Fibroblast of skin of right quadriceps (primary cell): ENCODE measurements at places on chromosomes 2 and 18.

DNA sequence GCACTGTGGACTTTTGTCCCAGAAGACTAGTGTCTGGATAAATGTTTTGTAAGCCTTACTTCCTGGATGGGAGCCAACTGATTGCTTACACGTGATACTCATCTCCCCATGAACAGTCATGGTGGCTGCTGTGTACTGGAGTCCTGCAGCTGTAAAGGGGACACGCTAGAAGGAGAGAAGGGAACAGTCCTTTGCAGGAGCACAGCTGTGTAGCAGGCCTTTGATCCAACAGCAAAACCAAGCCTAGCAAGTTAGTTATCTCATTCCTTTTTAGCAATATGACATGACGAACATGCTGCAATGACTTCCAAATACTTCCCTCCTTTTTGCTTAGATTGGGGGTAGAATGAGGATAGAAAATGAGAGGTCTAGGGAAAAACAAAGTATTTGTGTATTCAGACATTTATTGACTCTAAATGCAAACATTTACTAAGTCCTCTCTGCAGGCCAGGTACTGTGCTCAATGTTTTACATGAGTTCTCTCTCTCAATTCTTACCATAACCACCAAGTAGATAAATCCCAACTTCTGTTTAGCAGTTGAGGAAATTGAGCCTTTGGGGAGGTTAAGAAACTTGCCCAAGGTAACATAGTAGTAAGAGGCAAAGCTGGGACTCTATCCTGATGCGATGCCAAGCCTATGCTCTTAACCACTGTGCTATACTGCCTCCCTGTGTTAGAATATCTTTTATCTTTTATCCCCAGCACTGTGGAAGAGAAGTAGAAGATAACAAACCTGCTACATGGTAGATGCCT is 55.4 kb upstream of the CD28 start:
- peak; percentile 57 for DNase-seq

DNA sequence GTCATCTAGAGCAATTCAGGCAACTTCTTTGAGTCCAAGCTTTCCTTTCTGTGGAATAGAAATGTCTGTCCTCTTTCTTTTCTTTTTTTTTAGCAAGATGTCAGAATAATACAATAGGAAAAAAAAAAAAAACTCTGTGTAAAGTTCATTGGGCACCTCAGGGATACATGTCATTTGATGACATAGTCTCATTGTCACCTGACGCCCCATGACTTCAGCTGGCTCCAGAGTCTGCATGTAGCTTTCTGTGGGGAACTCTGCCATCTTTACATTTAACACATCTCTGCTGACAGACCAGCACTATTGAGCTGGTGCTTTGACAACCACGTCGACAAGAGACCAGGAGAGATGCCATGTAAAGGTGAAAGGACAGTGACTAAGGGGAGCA is 172.5 kb upstream of the KLF7 start:
- DNase-seq = no peak

- DNase-seq = peak; percentile 28
Measured at GRCh38 chr18:7590826-7591560, 23.9 kb downstream of the PTPRM start.

DNA sequence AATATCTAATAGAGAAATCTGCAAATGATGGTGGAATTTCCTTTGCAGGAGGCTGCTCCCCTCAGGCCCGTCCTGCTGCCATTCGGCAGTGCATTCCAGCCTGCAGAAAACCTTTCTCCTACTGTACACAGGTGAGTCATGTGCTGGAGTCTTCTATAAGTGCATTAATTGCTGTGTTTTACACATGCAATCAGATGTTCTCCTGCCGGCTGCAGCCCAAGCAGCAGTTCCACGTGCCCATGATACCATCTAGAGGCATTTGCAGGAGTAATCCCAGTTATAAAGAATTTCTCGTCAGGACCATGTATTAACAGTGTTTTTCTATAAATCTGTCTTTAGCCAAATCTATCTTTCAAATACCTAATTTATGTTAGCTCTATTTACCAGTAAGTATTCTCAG is 304.7 kb upstream of the HNMT start:
- DNase-seq = peak; percentile 1

DNA sequence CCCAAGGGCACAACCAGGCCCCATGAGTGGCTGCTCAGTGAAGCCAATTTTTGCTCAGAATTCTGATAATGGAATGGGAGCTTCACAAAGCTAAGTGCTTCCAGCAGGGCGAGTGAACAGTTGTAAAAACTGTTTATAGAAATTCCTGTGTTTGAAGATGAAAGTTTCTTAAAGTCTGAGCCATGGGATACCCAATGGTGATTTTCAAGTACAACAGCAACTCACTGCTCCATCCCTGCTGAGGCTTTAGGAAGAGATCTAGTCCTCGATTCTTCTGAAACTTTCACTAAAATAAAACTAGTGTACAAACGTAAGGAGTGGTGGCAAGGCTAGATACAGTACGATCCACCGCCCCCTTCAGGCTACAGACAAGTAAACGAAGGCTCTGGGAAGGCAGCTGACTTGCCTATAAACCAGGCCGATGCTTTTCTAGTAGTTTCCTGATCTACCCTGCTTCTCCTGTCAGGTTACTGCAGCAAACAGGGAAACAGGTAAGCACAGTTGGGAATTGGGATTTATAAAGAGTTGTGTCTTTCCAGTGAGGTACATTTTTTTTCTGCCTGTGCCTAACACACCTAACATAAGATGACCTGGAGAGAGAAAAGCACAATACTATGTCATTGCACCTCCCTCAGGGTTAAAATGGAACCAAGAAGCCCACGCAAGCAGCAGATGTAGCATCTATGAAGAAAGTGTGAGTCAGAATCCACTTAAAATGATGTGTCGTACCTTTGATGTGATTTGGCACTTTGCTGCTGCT is 108.7 kb downstream of the UXS1 start:
- DNase-seq = peak; percentile 19

GRCh38 chr2:237896507-237896892 is 37.1 kb downstream of the RAMP1 start:
- no peak for DNase-seq

- no peak for DNase-seq
Measured at GRCh38 chr2:54963476-54963875, 86.8 kb downstream of the RTN4 start.

DNA sequence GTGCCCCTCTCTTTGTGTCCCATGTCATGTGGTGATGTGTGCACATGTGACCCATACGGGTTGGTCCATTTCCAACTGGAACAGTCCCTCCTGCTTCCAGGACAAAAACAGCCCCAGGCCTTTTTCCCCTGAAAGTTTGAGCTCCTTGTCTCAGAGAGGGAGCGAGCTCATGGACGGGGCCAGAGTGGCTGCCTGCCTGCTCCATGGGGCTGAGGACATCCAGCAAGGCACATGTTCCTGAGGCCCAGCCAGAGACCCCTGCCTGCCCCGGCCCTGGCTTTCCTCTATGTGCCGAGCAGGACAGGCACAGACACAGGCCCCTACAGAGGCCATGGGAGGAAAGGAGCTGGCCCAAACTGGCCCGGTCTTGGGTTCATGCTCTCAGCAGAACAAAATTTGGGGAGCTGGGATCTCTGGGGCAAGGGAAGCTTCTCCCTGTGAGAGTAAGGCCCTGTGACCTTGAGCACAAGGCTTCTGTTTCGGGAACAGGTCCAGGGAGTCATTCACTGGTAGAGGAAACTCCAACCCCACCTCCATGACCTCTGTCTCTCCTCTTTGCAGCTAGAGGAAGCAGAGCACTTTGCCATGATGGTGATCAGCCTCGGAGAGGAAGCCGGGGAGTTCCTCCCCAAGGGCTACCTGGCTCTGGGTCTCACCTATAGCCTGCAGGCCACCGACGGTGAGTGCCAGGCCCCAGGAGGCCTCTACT is 105.8 kb upstream of the MCFD2 start:
- DNase-seq = no peak

GRCh38 chr2:171491292-171491691 is 31.0 kb upstream of the CYBRD1 start:
- DNase-seq = no peak

DNA sequence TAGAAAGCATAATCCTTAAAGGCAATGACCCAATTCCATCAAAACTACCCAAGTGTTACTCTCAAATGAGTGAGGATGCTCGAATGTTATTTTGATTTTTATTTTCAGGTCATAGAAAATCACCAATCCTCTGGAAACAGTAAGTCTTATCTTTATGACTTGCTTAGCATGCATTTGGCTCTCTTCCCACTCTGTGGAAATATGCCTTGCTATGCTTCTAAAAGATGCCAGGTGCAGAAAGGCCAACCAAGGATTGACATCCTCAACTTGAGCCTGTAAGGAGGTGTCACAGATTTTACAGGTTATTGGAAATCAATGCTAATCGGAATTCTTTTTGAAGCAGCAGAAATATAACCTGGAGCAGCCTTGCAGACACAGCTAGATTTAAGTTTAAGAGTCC is 543.9 kb upstream of the LINC00305 start:
- DNase-seq = no peak

DNA sequence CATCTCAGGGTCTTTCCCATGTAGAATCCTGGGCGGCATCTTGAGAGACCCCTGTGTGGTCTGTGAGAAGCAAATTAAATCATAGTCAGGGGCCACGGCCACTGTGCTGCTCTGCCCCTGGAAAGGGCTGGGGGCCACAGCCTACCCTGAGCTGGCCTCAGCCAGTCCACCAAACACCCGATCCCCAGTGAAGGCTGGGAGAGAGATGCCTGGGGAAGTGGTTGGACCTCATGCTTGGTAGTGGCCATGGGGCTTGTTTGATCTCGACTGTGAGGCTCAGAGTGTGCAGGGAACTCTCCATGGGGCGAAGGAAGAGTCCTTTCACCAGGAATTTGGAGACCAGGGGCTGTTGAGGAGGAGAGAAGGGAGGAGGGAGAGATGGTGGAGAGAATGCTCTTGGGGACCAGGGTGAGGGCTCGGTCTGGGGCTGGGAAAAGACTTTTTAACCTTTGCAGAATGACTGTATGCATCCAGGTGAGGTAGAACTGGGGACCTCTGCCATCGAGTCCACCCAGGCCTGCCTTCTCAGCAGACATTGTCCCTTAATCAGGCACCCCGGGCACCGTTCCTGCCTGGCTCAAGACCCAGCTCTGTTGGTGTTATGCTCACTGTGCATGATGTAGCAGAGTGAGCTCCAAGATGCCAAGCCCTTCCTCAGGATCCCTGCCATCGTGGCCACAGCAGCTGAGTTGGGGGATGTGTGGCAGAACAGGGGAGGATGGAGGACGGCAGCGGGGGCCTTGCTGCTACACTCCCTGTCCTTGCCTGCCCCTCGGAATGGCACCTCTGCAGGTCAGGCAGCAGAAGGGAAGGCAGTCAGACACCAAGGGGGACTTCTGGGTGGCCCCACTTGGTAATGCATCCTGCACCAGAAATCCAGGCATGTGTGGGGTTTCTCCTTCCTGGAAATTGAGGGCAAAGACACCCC is 249.9 kb downstream of the DYSF start:
- DNase-seq = no peak

DNA sequence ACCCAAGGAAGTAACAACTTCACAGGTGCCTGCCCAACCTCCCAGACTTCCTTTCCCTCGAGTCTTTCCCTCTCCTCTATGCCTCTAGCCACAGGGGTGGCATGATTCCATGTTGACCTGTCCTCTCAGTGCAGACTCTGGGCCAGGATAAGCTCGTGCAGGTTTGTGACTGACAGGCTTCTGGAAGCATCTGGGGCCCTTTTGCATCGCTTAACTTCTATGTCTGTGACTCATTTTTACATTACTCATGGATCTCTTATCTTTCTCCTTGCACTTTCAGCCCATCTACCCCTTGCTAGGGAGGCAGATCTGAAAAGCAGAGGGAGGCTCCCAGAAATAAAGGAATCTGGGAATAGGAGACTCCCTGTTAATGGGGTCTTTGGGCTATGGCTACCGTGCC is 98.5 kb upstream of the RIOK3 start:
- peak; percentile 39 for DNase-seq

GRCh38 chr2:7539077-7539476 is 621.9 kb downstream of the RNF144A start:
- no peak for DNase-seq

GRCh38 chr18:23648940-23649607 is 13.6 kb downstream of the ANKRD29 start:
- no peak for DNase-seq

DNA sequence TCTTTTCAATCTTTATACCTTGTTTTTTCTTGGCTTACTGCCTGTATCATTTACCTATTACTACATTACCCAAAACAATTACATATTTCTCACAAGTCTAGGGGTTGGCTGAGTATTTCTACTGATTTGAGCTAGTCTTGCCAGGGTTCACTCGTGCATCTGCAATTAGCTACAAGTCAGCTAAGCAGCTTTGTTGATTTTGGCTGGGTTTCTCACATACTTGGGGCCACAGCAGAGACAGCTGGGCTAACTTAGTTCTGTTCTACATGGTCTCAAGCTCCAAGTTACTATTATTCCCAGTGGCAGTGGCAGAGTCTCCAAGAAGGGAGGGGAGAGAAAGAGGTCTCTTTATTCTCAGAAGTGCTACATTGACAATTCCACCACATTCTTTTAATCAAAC is 54.7 kb upstream of the SP5 start:
- DNase-seq = peak; percentile 26

- peak; percentile 92 for DNase-seq
Measured at GRCh38 chr2:128374001-128374710, 55.5 kb upstream of the HS6ST1 start.

GRCh38 chr2:231411237-231411636 is 15.7 kb downstream of the B3GNT7 start:
- no peak for DNase-seq

DNA sequence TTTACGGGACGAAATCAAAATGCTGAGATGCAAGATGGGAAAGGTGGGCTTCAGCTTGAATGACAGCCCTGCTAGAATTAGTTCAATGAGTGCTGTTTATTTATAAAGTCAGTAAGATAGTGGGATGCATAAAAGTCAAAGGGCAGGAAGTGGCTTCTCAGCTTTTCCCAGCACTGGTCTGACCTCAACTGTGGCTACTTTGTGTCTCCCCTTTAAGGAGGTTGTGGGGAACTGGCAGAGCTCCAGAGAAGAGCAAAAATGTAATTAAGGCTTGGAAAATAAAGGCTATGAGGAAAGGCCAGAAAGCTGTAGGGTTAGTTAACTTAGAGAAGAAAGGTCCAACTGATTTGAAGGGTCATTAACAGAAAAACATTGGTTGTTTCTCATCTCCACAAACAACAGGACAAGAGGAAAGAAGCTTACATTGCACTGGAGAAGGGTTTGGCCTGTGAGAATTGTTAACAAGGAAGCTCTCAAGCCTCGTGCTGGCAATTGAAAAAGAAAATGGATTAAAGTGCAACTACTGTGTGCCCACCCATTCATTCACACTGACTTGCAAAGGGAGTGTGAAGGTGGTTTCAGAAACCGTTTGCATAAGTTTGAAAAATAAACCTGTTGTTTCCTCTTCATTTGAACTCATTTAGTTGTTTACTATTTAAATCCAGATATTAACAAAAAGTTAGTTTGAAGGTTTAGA is 68.8 kb upstream of the CD28 start:
- DNase-seq = no peak

DNA sequence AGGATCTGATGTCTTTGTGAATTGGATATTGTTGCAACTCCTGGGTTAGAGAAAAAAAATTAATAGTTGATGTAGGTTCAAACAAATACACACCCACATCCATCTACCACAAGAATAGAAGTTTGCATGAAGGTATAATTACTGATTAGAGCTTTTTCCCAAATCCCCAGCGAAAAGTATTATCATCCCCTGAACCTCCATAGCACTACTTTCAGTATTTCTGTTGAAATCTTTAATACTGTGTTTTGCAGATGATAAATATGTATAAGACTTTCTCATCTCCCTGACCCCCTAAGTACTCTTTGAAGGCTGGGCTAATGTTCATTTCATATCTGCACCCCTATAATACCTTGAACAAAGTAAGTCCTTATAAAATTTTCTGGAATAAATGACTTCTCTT is 6.4 kb downstream of the FN1 start:
- DNase-seq = no peak

- no peak for DNase-seq
Measured at GRCh38 chr2:24818721-24819167, 25.5 kb downstream of the CENPO start.

GRCh38 chr2:179592167-179592936 is 269.1 kb downstream of the ZNF385B start:
- DNase-seq = peak; percentile 64
